ENCODE measurements at places on chromosomes 2 and 18.

DNA sequence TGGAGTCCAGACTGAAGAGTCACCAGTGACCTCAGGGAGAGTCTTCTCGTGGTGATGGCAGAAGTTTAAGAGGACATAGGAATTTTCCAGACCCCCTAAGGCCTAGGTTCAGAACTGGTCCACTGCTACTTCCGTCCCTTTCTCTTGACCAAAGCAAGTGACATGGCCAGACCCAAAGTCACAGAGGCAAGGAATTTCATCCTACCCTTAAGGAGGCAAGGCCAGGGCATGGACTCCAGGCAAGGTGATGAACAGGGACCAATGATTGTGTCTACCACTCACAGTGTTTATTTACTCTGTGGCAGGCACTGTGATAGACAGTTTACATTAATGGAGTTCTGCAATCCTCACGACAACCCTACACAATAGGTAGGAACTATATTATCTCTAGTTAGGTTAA, 265.1 kb downstream of the GLI2 start:
- no peak for DNase-seq

- DNase-seq = no peak
Observed at GRCh38 chr2:24712296-24712695, 80.9 kb downstream of the PTRHD1 start.

DNA sequence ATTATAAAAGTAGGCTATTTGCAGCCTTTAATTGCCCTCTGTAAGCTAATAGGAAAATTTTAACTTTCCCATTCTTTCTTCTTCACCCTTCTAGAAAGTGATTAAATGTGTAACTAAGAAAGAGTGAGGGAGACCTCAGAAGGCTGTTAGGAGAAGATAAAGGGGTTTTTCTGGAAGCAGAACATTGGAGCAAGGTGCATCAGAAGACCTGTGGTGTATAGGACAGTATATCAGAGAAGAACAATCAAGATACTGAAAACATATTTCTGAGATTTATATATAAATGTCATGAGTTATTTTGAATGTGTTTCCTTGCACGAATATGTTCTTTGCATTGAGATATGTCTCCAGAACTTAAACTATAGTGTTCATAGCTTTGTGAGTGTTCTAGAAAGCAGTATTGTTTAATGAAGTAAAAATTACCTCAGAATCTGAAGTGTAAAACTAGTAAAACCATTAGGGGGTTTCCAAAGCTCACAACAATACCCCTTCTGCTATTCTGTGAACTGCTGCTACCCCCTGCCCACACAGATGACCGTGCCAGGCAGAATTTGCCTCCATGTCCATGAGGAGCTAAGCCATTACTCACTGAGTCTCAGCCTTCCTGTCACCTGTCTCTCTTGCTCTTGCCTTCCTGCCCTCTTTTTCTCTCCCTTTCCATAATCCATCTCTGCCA, 537.9 kb downstream of the EPHA4 start:
- DNase-seq = no peak

DNA sequence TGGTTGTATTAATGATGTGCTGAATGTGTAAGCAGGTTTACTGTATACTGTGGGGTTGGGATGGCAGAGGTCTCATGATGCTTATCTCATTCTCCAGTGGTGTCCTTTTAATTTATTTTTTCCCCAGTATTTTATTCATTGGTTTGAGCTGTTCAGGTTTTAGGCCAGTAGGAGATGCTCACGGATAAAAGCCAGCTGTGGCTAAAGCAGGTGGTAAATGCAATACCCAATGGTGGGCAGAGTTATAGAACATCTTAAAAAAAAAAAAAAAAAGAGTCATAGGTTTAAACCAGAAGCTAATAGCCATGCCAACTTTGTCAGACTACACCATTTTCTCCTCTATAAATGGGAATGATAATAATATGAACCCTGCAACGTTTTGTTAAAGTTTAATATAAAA, 57.8 kb upstream of the NEUROD1 start:
- no peak for DNase-seq

GRCh38 chr2:164954954-164955701, at the start of gene SLC38A11:
TSS of gene SLC38A11 (minus strand) at chr2:164955525. CDS start at chr2:164955247, 278 bp downstream.
- no peak for DNase-seq

- DNase-seq = no peak
Observed at GRCh38 chr18:57806978-57807285, 3.8 kb upstream of the ATP8B1 start.

GRCh38 chr2:170887896-170888295, 41.2 kb upstream of the GORASP2 start:
- no peak for DNase-seq

DNA sequence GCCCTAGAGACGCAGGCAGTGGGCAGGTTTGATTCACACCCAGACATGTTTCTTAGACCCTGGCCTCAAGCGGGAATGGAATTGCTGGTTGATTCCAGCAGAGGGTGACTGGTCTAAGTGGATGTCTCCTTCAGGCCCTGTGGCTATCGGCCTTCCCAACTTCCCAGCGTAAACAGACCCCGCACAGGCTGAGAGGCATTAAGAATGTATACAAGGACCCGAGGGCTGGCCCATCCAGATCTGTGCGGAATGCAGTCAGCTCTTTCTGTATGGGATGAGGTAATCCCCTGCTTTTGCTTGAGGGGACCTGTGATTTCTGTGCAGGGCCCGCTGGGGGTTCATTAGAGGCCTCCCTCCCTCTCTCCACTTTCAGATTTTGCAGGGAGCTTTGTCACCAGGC, 6.5 kb downstream of the ACKR3 start:
- no peak for DNase-seq

DNA sequence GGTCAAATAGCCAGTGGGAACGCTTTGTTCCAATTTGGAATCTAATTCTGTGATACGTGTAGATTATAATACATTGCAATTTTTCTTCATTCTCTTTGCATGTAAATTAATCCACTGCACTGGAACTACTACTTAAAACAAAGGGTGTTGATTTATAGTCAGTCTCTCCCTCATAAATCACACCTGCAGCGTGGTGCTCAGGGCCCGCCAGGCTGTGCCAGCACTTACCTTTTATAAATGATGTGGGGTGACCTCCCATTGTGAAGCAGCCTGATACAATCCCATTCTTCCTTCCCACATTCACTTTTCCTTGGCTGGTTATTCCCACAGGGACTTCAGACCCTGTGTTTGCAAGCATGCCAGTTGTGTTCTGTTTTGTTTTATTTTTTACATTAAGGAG, 302.3 kb upstream of the ID2 start:
- no peak for DNase-seq

DNA sequence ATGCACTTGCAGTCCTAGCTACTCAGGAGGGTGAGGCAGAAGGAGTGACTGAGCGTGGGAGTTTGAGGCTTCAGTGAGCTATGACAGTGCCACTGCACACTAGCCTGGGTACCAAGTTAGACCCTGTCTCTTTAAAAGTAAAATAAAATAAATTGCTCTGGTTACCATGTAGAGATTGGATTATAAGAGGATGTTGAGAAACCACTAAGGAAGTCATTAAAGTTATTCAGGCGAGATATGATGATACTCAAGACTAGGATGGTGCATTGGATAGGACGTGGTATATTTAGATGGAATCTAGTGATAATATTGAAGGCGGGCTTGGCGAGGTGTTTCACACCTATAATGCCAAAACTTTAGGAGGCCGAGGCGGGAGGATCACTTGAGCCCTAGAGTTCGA, 50.6 kb downstream of the BMPR2 start:
- DNase-seq = no peak

DNA sequence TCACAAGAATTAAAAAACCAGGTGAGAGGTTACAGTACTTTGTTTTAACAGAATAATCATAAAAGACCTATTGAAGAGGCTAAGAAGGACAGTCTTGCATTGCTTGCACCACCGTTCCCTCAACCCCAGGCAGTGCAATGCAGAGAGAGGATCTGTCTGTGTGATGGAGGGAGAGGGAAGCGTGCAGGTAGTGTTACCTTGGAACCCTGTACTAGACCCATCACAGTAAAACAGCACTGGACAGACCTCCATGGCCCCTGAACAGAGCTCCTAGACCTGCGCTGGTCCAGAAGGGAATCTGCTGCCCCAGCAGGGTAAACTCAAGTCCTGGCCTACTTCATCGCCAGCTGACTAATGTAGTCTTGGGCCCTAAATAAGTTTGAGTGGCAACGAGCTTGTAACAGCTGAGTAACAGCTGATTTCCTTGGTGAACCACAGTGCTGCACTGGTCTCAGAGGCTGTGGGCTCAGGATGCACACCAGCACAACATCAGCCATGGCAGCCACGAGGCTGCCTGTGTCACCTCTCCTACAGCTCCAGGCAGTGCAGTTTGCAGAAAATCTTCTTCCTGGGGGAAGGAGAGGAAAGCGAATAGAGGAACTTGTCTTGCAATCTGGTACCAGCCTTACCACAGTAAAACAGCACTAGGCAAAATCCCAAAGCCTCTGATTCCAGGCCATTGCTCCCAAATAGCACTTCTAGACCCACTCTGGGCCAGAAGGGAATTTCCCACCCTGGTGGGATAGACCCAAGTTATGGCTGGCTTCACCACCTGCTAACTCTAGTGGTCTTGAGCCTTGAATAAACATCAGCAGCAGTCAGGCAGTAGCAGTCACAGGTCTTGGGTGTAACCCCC, 417.2 kb downstream of the CDH7 start:
- DNase-seq = no peak

GRCh38 chr18:48854780-48855179, 96.0 kb downstream of the SMAD7 start:
- no peak for DNase-seq

DNA sequence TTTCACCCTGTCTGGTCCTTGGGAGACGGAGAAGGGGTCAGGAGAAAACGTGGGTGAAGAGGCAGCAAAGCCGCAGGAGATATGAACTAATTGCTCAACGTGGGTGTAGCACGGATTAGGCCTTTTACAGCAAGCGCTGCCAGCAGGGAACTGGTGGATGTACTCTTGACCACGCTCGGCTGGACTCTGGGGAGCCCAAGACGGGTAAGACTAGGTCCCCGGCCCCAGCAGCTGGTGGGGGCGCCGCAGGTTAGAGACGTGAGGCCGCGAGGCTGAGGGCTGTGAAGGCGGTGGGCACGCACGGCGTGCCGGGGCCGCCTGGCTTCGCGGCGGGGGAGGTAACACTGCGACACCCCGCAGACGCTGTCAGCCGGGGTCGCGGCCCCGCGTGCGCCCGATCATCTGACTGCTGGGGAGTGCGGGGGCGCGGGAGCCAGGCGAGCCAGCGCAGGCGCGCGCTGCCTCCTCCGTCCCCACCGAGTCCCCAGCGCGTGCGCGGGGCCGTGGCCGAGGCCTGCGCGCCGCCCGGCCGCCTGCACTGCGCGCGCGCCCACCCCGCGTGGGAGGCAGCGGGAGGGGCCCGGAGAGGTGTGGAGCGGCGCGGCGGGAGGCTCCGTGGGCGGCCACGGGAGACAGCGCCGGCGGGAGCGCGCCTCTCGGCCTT, at the start of gene CLIP4:
Gene CLIP4, plus strand, starts transcription at position 470 of the 664 bp plus-strand sequence. CDS start 5,974 bp downstream, outside the sequence.
- DNase-seq = peak; percentile 53

GRCh38 chr2:120334068-120334467, 11.9 kb upstream of the INHBB start:
- DNase-seq = no peak

DNA sequence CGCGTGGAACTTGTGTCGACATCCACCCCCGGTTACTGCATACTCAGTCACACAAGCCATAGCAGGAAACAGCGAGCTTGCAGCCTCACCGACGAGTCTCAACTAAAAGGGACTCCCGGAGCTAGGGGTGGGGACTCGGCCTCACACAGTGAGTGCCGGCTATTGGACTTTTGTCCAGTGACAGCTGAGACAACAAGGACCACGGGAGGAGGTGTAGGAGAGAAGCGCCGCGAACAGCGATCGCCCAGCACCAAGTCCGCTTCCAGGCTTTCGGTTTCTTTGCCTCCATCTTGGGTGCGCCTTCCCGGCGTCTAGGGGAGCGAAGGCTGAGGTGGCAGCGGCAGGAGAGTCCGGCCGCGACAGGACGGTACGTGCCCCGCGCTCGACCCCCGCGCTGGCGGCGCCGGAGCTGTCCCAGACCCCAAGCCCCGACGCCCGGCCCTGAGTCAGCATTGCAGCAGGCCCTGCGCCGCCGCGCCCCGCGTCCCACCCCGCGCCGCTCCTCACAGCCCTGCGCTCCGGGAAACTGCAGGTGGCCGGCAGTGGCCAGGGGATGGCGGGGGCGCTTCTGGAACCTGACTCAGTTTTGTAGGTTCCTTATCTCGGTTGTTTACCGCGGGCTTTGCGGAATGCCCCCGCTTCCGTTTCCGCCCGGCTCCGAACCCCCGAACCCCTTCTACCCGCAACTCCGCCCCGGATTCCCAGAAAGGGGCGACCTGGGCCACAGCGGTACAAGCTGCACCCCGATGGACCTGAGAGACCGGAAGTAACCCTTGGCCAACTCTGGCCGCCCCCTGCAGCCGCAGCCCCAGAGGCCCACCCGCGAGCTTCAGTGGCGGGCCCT, at the start of gene CFLAR:
Gene CFLAR, plus strand, starts transcription at position 50 of the 844 bp plus-strand sequence. CDS start 13,702 bp downstream, outside the sequence.
- peak; percentile 76 for DNase-seq

- DNase-seq = no peak
Observed at GRCh38 chr2:24403168-24403831, 43.0 kb upstream of the ITSN2 start.

- DNase-seq = peak; percentile 85
Observed at GRCh38 chr2:218880102-218880858, at the start of gene WNT10A. TSS of gene WNT10A (plus strand) at chr2:218880852. CDS start at chr2:218880996, 144 bp downstream.

DNA sequence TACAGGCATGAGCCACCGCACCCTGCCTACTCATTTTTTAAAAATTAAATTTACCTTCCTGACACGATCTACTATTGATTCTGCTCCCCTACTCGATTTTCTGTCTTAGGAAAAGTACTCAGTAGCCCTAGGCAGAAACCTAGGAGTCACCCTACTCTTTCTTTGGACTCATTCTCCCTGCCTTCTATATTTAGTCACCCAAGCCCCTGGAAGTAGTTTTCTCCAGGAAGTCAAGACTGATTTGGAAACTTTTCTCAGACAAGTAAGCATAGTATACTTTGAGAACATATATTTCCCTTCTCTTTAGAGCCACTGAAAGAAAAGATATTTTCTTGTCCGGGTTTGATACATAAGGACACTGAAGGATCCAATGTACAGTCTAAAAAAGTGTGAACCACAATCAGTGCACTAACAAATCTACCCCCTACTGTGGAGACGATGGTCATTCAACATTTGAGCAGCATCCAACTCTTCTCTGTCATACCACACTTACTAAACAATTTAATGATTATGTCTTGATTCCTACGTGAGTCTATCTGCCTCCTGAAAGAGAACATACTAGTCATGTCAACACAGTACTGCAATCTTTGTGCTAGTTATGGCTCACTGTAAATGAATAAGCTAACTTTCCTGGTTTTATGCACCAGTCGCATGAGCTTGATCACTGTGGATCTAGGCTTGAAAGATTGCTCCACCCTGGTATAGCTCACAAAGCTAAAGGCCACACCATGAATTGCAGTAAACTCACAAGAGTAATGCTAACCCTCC, 19.8 kb downstream of the YWHAQ start:
- no peak for DNase-seq

GRCh38 chr2:109447251-109447661, 166.5 kb downstream of the SEPTIN10 start:
- DNase-seq = no peak

- no peak for DNase-seq
Observed at GRCh38 chr18:57843386-57843785, 40.3 kb upstream of the ATP8B1 start.

- no peak for DNase-seq
Observed at GRCh38 chr18:55152801-55153200, 193.5 kb upstream of the CCDC68 start.

GRCh38 chr2:1652034-1652790, 92.1 kb downstream of the PXDN start:
- DNase-seq = no peak
